Mesothelial cell of epicardium (in vitro differentiated cells): ENCODE measurements at places on chromosomes 1 and 21. TPM values are rescaled to one million over a fixed set of nuclear protein-coding genes. Genes with fewer than 3 reads are reported as not detected.
A peak's percentile ranks its signal among the peaks of the same experiment; 100 is the strongest.

DNA sequence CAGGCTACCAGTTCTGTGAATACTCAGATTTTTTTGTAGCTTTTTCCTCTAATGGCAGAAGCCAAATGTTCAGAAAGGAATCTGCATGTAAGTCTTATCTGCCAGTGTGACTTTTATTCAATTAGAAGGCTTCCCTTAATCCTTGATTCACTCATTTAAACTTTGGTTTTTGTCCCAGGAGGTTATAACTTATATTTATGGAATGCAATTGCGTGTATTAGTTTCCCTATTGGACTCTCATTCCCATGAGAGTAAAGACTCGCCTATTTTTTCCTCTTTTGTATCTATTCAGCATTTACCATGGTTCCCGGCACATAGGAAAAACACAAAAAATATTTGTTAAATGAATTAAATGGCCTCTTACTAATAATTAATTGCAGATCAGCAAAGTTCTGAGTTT, 3.5 kb downstream of the NTMT2 start:
- H3K4me3 ChIP-seq = no peak overlapping the region
- no peaks in the 10 kb centered on the region for H3K36me3 ChIP-seq
- H3K27me3 ChIP-seq = no peaks in the 10 kb centered on the region

DNA sequence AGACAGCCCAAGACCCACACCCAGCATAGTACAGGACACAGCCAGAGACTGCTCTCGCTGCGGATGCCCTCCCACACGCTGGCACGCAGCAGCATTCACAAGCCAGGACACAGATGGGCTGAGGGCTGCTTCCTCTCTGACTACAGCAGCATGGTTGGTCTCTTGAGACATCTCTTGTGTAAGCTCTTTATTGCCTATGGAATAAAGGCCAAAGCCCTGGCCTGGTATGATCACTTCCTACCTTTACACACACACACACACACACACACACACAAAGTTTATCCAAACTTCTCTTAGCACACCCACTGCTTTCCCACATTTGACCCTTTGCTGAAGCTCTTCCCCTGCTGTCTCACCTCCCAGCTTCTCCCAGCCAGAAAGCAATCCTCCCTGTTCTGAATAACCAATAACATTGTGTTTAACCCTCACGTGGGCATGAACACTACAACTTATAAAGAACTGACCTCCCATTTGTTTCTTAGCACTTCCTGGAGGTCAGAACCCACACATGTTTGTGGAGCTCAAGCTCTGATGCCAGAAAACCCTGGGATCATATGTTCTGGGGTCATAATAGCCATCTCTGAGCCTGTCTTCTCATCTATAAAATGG, 1.2 kb upstream of the LUZP1 start:
- peaks cover 23% of the 10 kb centered on the region for H3K4me1 ChIP-seq
- peak overlapping the region; percentile 47 for H3K27ac ChIP-seq
- no peaks in the 10 kb centered on the region for H3K27me3 ChIP-seq
- no peak for DNase-seq

- peak overlapping the region; percentile 67 for H3K27ac ChIP-seq
- peaks cover 19% of the 10 kb centered on the region for H3K4me1 ChIP-seq
- H3K36me3 ChIP-seq = peaks cover 8% of the 10 kb centered on the region
- DNase-seq = no peak
Observed at GRCh38 chr1:36134505-36135329, 9.7 kb upstream of the COL8A2 start.

- peak overlapping the region; percentile 32 for H3K27ac ChIP-seq
- no peaks in the 10 kb centered on the region for H3K36me3 ChIP-seq
- peak overlapping the region; percentile 64 for H3K4me3 ChIP-seq
- DNase-seq = peak; percentile 86
Observed at GRCh38 chr1:2414297-2414958, 2.1 kb upstream of the PEX10 start.

- no peak overlapping the region for H3K27ac ChIP-seq
- H3K36me3 ChIP-seq = peaks cover 4% of the 10 kb centered on the region
- peaks cover 12% of the 10 kb centered on the region for H3K4me1 ChIP-seq
- no peaks in the 10 kb centered on the region for H3K27me3 ChIP-seq
- H3K4me3 ChIP-seq = no peak overlapping the region
Observed at GRCh38 chr1:33372677-33373076, 51.8 kb upstream of the A3GALT2 start.

DNA sequence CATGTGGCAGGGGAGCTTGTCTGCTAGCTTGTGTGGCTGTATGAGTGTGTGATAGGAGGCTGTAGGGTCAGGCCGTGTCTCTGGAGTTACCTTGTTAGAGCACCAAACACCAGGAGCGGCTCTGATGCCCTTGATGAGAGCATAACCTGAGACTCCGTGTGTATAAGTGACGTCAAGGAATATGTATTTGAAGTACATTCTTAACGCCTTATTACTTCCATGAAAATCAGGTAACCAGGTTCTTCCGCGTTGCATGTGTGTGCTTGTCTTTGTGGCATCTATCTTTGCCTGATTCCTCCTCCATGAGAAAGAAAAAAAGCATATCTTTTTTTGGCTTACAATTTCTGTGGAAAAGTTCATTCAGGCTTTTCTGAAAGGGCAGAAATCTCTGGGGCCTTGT, 4.6 kb downstream of the OLFML3 start:
- no peaks in the 10 kb centered on the region for H3K27me3 ChIP-seq
- peaks cover 58% of the 10 kb centered on the region for H3K4me1 ChIP-seq

DNA sequence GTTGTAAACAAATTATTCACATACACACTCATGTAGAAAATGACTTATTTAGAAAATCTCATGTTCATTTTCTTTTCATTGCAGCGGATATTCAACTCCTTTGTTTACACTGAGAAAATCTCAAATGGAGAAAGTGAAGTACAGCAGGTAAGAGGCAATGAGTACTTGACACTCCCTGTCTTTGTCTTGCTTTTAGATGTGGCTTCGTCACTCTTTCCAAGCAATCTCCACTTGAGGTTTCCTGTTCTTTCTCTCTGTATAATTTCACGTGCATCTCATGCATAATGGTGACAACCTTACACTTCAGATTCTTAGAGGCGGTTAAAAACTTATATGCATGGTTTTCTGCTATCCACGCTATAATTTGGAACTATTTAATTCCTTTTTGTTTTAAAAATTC, 80.6 kb downstream of the CACHD1 start:
- H3K27me3 ChIP-seq = no peaks in the 10 kb centered on the region
- no peak overlapping the region for H3K4me3 ChIP-seq
- no peak for DNase-seq
- peaks cover 5% of the 10 kb centered on the region for H3K36me3 ChIP-seq
- H3K27ac ChIP-seq = no peak overlapping the region
- peaks cover 20% of the 10 kb centered on the region for H3K4me1 ChIP-seq

- H3K27ac ChIP-seq = no peak overlapping the region
- peaks cover 6% of the 10 kb centered on the region for H3K4me1 ChIP-seq
- DNase-seq = no peak
- peaks cover 6% of the 10 kb centered on the region for H3K27me3 ChIP-seq
- no peaks in the 10 kb centered on the region for H3K36me3 ChIP-seq
Observed at GRCh38 chr1:15288173-15288926, 41.3 kb downstream of the FHAD1 start.

GRCh38 chr1:94793296-94793656, 26.9 kb upstream of the SLC44A3 start:
- H3K4me3 ChIP-seq = no peak overlapping the region
- peaks cover 32% of the 10 kb centered on the region for H3K4me1 ChIP-seq
- no peak for DNase-seq
- H3K36me3 ChIP-seq = peaks cover 2% of the 10 kb centered on the region
- H3K27me3 ChIP-seq = no peaks in the 10 kb centered on the region

GRCh38 chr21:42003051-42003461, 7.1 kb downstream of the ZBTB21 start:
- no peak overlapping the region for H3K4me3 ChIP-seq
- H3K36me3 ChIP-seq = peaks cover 26% of the 10 kb centered on the region
- no peak overlapping the region for H3K27ac ChIP-seq
- peaks cover 10% of the 10 kb centered on the region for H3K4me1 ChIP-seq
- no peak for DNase-seq

GRCh38 chr21:45788637-45789506, 145.3 kb downstream of the PCBP3 start:
- peaks cover 34% of the 10 kb centered on the region for H3K27me3 ChIP-seq
- H3K36me3 ChIP-seq = no peaks in the 10 kb centered on the region
- DNase-seq = no peak
- no peak overlapping the region for H3K4me3 ChIP-seq
- H3K27ac ChIP-seq = no peak overlapping the region

- H3K4me3 ChIP-seq = no peak overlapping the region
- H3K4me1 ChIP-seq = no peaks in the 10 kb centered on the region
- no peak overlapping the region for H3K27ac ChIP-seq
- DNase-seq = no peak
Observed at GRCh38 chr1:33742663-33743062, 121.2 kb upstream of the HMGB4 start.

DNA sequence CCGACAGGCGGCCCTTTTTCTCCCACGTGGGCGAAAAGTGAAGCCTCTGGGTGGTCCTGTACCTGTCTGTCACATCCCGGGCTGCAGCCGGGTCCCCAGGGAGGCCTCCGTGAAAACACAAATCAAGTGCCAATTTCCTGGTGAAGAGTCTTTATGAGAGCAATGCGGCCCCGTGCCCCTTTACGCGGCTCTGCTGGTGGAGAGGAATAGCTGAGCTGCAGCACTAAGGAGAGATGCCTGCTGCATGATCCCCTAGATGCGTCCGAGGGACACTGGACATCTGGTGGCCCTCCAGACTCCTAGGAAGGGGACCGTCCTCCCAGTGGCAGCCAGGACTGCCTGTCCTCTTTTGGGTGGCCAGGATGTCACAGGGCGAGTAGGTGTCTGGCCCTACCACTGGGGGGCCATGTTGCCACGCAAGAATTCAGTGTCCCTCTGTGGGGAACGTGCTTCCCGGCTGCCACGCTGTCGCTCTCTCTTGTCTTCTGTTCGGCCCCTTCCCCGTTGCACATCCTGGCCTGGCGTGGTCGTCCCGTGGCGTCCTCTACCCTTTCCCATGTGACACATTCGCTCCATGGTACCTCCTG, 38.7 kb downstream of the COL18A1 start:
- H3K4me3 ChIP-seq = no peak overlapping the region
- DNase-seq = no peak
- peaks cover 13% of the 10 kb centered on the region for H3K4me1 ChIP-seq
- H3K36me3 ChIP-seq = peaks cover 38% of the 10 kb centered on the region

- peaks cover 90% of the 10 kb centered on the region for H3K27me3 ChIP-seq
- H3K36me3 ChIP-seq = no peaks in the 10 kb centered on the region
- no peak overlapping the region for H3K27ac ChIP-seq
- no peak overlapping the region for H3K4me3 ChIP-seq
- DNase-seq = peak; percentile 34
Observed at GRCh38 chr1:63327417-63328054, 5.2 kb downstream of the FOXD3 start.

DNA sequence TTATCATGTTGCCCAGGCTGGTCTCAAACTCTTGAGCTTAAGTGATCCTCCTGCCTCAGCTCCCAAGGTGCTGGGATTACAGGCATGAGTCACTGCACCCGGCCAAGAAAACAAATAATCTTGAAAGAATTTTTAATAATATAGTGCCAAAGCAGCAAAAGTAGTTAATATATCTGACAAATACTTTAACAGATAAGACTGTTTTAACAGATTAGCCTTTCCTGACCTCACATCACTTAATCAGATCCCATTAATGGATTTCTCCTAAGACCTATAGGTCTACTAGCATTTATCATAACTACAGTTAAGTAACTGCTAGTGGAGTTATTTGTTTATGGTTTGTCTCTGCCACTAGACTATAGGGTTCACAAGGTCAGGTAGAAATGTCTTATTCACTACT, 61.1 kb upstream of the HP1BP3 start:
- H3K4me3 ChIP-seq = no peak overlapping the region
- H3K4me1 ChIP-seq = peaks cover 7% of the 10 kb centered on the region
- H3K36me3 ChIP-seq = peaks cover 51% of the 10 kb centered on the region
- H3K27ac ChIP-seq = no peak overlapping the region

GRCh38 chr1:111468717-111469100, 5.1 kb upstream of the C1orf162 start:
- H3K36me3 ChIP-seq = peaks cover 20% of the 10 kb centered on the region
- H3K27me3 ChIP-seq = no peaks in the 10 kb centered on the region
- no peak overlapping the region for H3K4me3 ChIP-seq
- H3K27ac ChIP-seq = no peak overlapping the region
- no peak for DNase-seq

DNA sequence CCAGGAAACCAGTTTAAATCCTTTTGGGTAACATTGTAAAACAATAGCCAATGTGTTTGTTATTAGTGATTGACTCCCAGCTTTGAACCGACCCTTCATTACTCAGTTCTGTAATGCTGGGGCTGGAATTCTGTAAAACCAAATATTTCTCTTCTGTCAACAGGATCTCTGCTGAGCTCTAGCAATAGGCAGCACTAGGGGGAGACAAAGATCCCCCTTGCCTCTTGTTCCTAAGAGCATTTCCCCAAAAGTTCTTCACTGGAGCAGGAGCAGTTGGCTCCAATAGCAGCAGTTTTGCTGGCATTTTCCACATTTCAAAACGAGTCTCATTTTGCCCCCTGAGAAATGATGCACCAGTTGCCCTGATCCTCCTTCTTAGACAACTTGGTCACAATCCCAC, 1671.1 kb downstream of the MRPL39 start:
- DNase-seq = no peak
- H3K36me3 ChIP-seq = no peaks in the 10 kb centered on the region

DNA sequence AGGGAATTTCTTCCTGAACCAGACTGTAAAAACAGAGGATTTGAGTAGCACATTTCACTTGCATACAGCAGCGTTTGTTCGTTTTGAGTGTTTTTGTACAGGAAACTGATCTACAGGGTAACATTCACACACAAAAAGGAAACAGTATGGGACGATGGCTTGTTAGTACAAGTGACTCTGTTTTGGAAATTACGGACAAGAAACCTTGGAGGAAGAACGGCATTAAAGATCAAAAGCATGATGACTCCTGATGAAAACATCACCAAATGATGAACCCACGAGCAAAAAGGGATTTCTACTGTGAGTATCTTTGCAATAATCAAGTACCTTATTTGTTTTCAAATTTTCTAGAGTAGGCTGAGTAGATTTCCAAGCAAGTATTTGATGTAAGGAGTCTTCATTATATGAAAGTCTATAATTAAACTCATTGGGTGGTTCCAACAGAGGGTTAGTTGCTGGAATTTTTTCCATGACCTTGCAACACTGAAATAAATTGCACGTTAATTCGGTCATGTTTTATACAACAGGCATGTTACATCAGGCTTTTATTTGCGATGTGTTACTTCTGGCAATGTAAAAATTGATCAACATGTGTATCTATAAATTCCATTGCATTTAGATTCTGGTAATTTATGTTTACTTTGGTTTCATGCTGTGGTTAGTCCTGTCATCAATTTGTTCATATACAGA, 76.7 kb upstream of the KCNK2 start:
- H3K36me3 ChIP-seq = no peaks in the 10 kb centered on the region
- peak overlapping the region; percentile 95 for H3K27ac ChIP-seq
- peaks cover 73% of the 10 kb centered on the region for H3K4me1 ChIP-seq
- no peaks in the 10 kb centered on the region for H3K27me3 ChIP-seq
- H3K4me3 ChIP-seq = peak overlapping the region; percentile 65

Gene MRPL55
- total RNA-seq = 53.9 to 56.9 TPM (median 54.2 TPM) in 3 replicates

Gene FAM43B
- total RNA-seq = 0.59 to 0.78 TPM (median 0.74 TPM) in 3 replicates

Gene TDRKH
- 8.2 to 9.9 TPM (median 8.4 TPM) in 3 replicates for total RNA-seq

Gene CACHD1
- 20.8 to 24.2 TPM (median 24.1 TPM) in 3 replicates for total RNA-seq

Gene ZSCAN20
- total RNA-seq = 7.6 to 9.2 TPM (median 8.0 TPM) in 3 replicates

Gene FMO2
- not detected in 3 replicates for total RNA-seq
